Activated CD8-positive, alpha-beta T cell treated with anti-CD3 and anti-CD28 coated beads, Interleukin-2, amount 10 ng/mL, durations not matched to agents 7 days and 5 days (primary cell): ENCODE measurements at places on chromosomes 3 and 15. TPM values are rescaled to one million over a fixed set of nuclear protein-coding genes. Genes with fewer than 3 reads are reported as not detected.

DNA sequence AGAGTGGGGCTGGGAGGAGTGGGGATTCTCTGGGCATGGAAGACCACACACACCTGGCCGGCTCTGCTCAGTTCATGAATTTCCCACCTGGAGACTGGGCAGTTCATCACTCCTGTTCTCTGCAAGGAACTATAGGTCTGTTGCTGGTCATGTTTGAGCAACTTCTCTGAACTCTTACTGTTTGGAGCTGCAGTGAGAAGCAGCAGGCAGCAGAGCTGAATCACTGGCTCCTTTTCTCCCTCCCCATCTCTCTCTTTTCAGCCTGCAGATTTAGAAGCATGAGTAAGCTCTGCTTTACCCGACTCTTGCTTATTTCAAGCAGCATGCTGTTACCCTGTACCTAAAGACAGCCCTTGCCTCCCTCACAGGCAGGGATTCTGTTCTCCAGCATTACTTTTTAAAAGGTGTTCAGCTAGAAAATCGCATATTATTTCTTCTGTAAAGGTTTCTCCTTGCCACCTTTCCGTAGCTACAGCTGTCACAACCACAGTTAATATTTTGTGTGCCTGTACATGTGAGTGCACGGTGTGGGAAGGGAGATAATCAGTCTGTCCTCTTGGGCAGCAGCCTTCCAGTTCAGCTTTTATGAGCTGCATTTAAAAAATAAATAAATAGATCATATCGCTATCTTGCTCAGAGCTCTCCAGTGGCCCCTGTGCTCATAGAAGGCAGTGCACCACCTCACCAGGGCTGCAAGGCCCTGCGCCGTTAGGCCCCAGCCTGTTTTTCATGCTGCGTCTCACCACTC, 131.6 kb downstream of the CHCHD6 start:
- no peaks in the 10 kb centered on the region for H3K4me1 ChIP-seq
- no peaks in the 10 kb centered on the region for H3K36me3 ChIP-seq
- no peaks in the 10 kb centered on the region for H3K27me3 ChIP-seq
- DNase-seq: no peak
- H3K27ac ChIP-seq: no peak overlapping the region
- no peak overlapping the region for H3K4me3 ChIP-seq

DNA sequence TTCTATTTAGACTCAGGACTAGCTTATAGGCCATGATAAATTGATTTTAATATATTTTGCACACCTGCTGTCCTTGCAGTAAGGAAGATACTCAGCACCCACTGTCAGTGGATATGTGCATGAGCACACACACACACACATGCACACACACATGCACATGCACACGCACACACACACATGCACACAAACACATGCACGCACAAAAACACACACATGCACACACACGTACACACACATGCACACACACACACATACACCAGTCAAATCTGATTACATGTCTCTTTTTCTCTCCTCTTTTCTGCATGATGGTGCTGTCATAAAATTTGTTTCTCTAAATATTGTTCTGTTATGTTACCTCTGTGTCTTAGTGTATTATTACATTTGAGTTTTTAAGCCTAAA, 87.3 kb upstream of the OSTN start:
- no peaks in the 10 kb centered on the region for H3K27me3 ChIP-seq
- H3K36me3 ChIP-seq: no peaks in the 10 kb centered on the region
- H3K4me1 ChIP-seq: no peaks in the 10 kb centered on the region
- no peak overlapping the region for H3K27ac ChIP-seq
- no peak for DNase-seq
- no peak overlapping the region for H3K4me3 ChIP-seq

GRCh38 chr15:52257734-52258062, 37.9 kb downstream of the MYO5C start:
- H3K4me3 ChIP-seq: no peak overlapping the region
- no peak overlapping the region for H3K27ac ChIP-seq
- H3K27me3 ChIP-seq: no peaks in the 10 kb centered on the region
- H3K4me1 ChIP-seq: peaks cover 63% of the 10 kb centered on the region
- H3K36me3 ChIP-seq: peaks cover 9% of the 10 kb centered on the region
- DNase-seq: no peak

DNA sequence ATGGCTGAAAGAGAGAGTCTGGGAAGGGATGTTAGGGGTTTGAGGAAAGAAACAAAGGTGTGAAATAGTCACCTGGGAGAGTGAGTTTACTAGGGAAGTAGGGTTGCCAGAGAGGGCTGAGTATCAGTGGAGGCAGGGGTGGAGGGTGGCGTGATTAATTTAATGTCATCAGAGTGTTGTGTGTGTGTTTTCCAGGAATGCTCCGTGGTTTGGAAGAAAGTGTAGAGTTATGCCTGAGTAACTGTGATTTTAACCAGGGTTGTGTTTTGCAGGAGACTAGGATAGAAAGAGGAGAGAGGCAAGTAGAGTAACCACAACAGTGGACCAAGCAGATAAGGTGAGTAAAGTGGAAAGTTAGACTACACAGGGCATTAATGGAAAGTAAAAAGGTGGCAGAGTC, 27.2 kb downstream of the PLD1 start:
- H3K36me3 ChIP-seq: no peaks in the 10 kb centered on the region
- no peaks in the 10 kb centered on the region for H3K4me1 ChIP-seq
- peaks cover 16% of the 10 kb centered on the region for H3K27me3 ChIP-seq
- no peak overlapping the region for H3K4me3 ChIP-seq

The PDZRN3 gene
- total RNA-seq: not detected

- H3K4me1 ChIP-seq: peaks cover 15% of the 10 kb centered on the region
- peak overlapping the region; percentile 79 for H3K4me3 ChIP-seq
- DNase-seq: no peak
Observed at GRCh38 chr15:80693682-80694610, 1.2 kb upstream of the ABHD17C start.

DNA sequence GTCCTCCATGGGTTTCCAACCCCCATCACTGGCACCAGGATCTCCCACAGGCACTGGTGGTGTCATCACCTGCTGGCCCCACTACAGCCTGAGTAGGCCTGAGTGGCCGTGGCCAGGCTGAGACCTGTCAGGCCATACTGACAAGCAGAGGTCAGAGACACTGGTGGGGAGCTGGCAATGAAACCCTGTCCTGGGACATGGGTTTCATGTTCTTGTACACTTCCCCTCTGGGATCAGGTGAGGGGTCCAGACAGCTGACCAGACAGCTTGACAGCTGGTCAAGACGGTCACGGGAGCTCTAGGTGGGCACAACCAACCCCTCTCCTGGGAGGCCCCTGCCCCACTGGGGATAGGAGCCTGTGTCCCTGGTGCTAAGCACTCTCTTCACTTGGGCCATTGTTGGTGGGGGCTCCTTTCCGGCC, 13.1 kb downstream of the ZBTB47 start:
- no peaks in the 10 kb centered on the region for H3K4me1 ChIP-seq
- no peaks in the 10 kb centered on the region for H3K36me3 ChIP-seq
- no peak for DNase-seq
- H3K4me3 ChIP-seq: no peak overlapping the region

- H3K4me3 ChIP-seq: no peak overlapping the region
- H3K36me3 ChIP-seq: no peaks in the 10 kb centered on the region
- no peaks in the 10 kb centered on the region for H3K4me1 ChIP-seq
Observed at GRCh38 chr15:46312133-46312740, 677.4 kb downstream of the SQOR start.

The COL6A5 gene
- total RNA-seq: not detected

DNA sequence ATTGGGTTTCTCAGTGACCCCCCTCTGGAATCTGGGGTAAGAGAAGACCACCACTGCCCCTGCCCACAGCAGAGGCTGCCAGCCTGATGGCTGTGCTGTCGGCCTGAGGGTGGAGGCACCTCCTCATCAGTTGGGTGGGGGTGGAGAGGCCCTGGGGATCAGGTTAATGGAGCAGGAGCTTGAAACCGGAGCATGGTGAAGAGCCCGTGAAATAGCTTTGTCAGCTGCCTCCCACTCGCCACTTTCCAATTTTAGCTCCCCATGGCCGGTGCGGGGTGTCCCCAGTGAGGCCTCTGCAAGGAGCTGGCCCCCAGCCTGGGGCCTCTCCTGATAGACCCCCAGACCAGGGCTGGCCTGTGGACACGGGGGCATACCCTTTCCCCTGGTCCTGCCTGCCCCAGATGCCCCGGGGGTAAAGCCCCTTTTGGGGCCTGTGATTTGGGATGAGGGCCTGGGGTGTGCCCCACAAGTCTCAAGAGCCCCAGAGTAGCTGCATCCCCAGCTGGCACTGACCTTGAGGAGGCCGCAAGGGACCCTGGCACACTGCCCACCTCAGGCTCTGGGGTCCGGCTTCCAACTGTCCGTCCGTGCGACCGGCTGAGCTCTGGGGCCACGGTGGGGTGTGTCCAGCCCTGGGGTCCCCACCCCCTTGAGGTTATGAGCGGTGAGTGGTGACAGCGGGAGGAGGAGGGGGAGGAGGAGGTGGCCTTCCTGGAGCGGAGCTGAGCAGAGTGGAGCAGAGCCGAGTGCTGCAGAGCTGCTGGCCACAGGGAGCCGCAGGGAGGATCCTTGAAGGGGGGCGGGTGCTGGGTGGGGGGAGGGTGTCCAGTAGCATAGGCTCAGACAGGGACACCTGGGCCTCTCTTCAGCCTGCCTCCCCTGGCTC, at the start of gene HHATL:
HHATL (minus strand) TSS at position 733 of the 886 bp plus-strand sequence. CDS start 1,972 bp downstream, outside the sequence.
- no peak within 1 kb of the TSS for H3K27ac ChIP-seq
- no peak within 1 kb of the TSS for H3K4me3 ChIP-seq

DNA sequence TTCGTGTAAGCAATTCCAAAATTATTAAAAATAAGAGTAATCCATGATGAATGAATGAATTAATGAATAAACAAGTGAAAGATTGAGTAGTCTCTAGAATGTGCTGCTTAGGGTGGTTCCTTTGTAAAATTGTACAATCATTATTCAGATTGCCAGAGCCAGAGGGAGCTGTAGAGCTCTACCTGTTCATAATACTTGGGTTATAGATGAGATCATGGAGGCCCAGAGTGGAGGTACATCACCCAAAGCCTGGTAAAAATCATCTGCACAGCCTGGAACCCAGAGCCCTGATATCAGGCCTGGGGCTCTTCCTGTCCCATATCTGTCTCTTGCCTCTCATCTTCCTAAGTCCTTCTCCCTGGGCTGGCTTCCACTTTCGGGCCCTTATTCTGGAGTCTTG, 297.2 kb downstream of the RPLP1 start:
- peaks cover 46% of the 10 kb centered on the region for H3K36me3 ChIP-seq
- peaks cover 66% of the 10 kb centered on the region for H3K4me1 ChIP-seq
- no peak for DNase-seq
- H3K27ac ChIP-seq: no peak overlapping the region

- H3K27me3 ChIP-seq: no peaks in the 10 kb centered on the region
- no peaks in the 10 kb centered on the region for H3K36me3 ChIP-seq
- H3K4me1 ChIP-seq: no peaks in the 10 kb centered on the region
Observed at GRCh38 chr3:16671690-16672089, 66.5 kb upstream of the DAZL start.

The LRRC31 gene
- total RNA-seq: not detected

- H3K27ac ChIP-seq: peak overlapping the region; percentile 99
- peak; percentile 73 for DNase-seq
- peaks cover 45% of the 10 kb centered on the region for H3K36me3 ChIP-seq
- H3K27me3 ChIP-seq: no peaks in the 10 kb centered on the region
Observed at GRCh38 chr3:133574260-133574881, 885 bp downstream of the CDV3 start.

DNA sequence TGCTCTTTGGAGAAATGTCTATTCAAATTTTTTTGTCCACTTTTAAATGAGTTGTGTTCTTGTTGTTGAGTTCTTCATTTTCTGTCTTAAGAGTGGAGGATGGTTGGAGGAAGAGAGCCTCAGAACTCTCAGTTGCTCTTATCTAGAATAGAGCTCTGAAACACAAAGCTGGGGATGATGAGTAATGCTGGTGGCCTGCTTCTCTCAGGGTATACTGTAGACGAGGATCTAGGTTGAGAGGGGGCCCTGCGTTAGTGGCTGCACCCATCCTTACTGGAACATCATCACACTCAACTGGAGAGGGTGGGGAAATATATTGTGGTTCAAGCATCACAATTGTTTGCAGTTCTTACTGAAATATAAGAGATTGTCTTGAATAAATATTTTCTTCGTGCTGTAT, 1.8 kb downstream of the SPTSSB start:
- peaks cover 69% of the 10 kb centered on the region for H3K27me3 ChIP-seq
- peaks cover 17% of the 10 kb centered on the region for H3K4me1 ChIP-seq
- no peak for DNase-seq
- H3K4me3 ChIP-seq: no peak overlapping the region
- no peaks in the 10 kb centered on the region for H3K36me3 ChIP-seq

- H3K4me1 ChIP-seq: no peaks in the 10 kb centered on the region
- no peak for DNase-seq
- H3K4me3 ChIP-seq: no peak overlapping the region
Observed at GRCh38 chr3:192395506-192395905, 331.8 kb downstream of the FGF12 start.

DNA sequence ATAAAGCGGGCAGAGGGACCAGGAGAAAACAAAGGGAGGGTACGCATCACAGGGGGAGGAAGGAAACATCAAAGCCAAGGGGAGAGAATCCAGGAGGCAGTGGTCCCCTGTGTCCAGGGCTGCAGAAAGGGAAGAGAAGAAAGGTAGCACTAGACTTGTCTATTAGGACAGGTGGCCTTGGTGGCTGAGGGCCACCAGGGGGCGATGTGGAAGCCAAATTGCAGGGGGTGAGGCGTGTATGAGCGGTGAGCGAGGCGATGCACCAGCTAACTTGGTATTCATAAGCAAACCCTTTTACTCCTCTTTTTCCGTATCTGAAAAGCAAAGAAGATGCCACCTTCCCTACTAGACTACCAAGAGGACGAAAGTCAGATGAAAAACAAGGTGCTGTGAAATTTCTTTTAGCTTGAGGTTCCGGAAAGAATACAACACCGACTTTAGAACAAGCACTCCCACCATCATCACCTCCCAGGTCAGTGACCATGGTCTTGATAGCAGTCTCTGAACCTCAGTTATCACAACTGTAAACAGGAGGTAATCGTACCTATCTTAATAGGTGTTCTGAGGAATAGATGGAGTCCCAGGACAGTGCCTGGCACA, 654.4 kb upstream of the ADAMTS9 start:
- H3K27ac ChIP-seq: no peak overlapping the region
- no peaks in the 10 kb centered on the region for H3K36me3 ChIP-seq
- H3K27me3 ChIP-seq: no peaks in the 10 kb centered on the region
- H3K4me1 ChIP-seq: no peaks in the 10 kb centered on the region
- peak; percentile 31 for DNase-seq
